ENCODE measurements at places on chromosomes 13 and 19.

GRCh38 chr13:80082396-80083080, 258.4 kb downstream of the SPRY2 start:
- no peak for DNase-seq

- no peak for DNase-seq
These were observed 114.5 kb downstream of the SLC7A1 start for GRCh38 chr13:29480893-29481525.

- no peak for DNase-seq
These were observed 13.0 kb downstream of the ARHGEF1 start for GRCh38 chr19:41895745-41896580.

GRCh38 chr13:41054212-41054877, 7.0 kb upstream of the WBP4 start:
- DNase-seq = no peak

- no peak for DNase-seq
These were observed 32.7 kb downstream of the TIMM13 start for GRCh38 chr19:2394442-2395292.

GRCh38 chr13:43335764-43336163, 312.4 kb downstream of the DNAJC15 start:
- DNase-seq = no peak

- DNase-seq = no peak
These were observed 4.0 kb upstream of the MAST3 start for GRCh38 chr19:18093439-18094161.

Measured in NCI-H1436 treated with DMSO at 0.1 percent for 48 hours (cell line).